Renal pelvis (tissue), 12 donors: ENCODE measurements at places on chromosomes 11 and 22.

- no peak for DNase-seq
Observed at GRCh38 chr11:1218256-1218787, 4.5 kb upstream of the MUC5B start.

DNA sequence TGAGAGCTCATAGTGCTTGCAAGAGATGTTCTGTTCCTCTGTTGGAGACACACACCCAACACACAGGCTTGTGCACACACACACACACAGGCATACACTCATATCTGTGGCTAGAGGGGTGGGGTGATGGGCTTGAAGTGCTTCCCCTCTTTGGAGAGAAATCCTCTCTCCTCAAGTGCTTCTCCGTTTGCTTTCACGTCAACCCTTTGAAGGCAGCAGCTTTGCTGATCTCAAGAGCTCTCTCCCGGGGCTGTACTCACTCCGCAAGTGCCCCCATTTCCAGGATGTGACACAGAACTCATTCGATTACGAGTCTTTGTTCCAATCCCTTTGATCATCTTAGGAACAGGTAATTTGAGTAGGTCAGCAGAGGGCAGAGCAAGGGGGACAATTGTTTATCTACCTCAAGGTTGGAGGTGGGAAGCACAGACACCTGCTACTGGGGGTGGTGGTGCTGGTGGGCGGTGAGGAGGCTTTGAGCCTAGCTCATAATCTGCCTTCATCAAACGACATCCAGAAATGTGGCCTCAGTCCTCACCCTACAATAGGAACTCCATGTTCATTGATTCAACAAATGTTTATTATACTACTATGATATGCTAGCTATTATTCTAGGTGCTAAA lies 529.8 kb upstream of the CADM1 start:
- DNase-seq, result no peak

- DNase-seq, result no peak
Observed at GRCh38 chr22:25420925-25421904, 143.3 kb upstream of the GRK3 start.

GRCh38 chr11:73314117-73314961 lies 6.3 kb downstream of the ARHGEF17 start:
- peak; percentile 91 for DNase-seq

DNA sequence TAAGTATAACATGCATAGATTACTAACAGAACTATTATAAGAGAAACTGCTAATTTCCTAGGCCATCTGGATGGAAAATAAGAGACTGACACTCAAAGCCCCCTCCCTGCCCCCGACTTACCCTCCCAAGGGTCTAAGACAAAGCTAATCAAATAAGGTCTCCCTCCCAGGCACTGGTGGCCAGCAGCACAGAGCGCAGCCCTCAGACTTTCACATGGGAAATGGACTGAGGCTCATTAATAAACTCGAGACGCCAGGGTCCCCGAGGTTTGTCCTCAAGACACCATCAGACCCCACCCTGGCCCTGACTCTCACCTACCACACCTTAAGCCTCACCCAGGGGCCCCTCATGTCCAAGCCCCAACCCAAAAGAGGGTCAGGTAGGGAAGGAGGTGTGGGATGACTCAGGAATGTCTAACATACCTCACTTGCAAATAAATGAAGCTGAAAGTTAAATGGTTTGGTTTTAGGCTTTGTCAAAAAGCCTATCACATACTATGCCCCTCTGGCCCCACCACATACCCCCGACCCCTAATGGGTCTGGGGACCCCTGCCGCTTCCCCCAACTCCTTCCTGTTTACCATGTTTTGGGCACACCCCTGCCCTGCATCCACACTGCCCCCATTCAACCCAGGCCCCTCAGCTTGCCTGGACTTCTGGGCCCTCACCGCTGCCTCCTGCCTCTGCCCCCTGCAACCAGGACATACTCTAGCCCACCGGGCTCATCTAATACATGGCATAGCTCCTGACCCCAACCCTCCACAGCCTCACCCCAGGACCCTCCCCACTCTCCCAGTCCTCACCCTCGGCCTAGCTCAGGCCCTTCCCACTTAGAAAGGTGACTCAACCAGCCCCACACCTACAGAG lies 11.4 kb downstream of the ARAP1 start:
- DNase-seq, result no peak

GRCh38 chr22:20393705-20394476 lies at the start of gene ZNF74:
ZNF74 (plus strand) TSS chr22:20394151; CDS start chr22:20394629, 478 bp downstream.
- DNase-seq, result peak; percentile 94

GRCh38 chr11:120605469-120605868 lies 93.9 kb downstream of the GRIK4 start:
- DNase-seq, result no peak

GRCh38 chr11:105202844-105203548 lies 63.4 kb upstream of the CARD18 start:
- DNase-seq, result no peak

DNA sequence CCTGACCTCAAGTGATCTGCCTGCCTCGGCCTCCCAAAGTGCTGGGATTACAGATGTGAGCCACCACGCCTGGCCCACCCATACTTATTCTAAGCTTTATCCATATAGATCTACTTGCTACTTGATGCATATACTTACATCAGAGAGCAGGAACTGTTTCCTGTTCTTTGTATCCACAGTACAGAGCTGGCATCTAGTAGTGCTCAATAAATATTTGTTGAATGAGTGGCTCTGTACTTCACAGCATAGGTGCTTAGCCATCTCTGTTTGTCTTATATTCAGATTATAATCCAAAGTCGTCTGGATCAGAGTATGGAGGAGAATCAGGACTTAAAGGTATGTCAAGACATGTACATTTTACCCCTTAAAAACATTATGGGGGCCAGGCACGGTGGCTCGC lies 38.6 kb upstream of the DLAT start:
- no peak for DNase-seq

DNA sequence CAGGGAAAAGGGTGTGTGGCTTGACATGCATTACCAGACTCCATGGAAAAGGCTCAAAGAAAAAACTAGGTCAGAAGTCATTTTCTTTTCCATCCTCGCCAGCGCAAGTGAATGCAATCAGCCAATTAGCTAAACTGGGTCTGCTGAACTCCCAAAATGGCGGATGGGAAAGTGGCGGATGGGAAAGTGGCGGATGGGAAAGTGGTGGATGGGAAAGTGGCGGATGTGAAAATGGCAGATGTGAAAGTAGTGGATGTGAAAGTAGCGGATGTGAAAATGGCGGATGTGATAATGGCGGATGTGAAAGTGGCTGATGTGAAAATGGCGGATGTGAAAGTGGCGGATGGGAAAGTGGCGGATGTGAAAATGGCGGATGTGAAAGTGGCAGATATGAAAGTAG lies 158.4 kb downstream of the CEP164 start:
- no peak for DNase-seq

- no peak for DNase-seq
Observed at GRCh38 chr22:50581950-50582492, 628 bp downstream of the CHKB start.

DNA sequence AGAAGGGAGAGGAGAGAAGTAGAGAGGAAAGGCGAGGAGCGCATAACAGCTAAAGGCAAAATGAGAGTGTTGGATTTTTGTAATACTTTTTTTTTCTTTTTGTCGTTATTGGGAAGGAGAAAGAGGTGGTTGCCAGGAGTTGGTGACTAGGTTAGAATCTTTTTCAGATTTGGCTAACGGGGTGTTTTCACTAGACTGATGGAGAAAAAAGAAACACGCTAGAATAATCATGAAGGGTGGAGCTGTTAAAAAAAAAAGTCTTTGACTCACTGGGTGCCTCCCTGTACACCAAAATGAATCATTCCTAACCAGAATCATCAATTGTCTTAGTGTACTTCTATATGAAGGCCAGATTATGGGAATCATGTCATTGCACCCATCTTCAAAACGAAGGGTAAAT lies 12.7 kb downstream of the BLID start:
- DNase-seq, result no peak

- no peak for DNase-seq
Observed at GRCh38 chr11:109140857-109141515, 281.0 kb upstream of the C11orf87 start.

DNA sequence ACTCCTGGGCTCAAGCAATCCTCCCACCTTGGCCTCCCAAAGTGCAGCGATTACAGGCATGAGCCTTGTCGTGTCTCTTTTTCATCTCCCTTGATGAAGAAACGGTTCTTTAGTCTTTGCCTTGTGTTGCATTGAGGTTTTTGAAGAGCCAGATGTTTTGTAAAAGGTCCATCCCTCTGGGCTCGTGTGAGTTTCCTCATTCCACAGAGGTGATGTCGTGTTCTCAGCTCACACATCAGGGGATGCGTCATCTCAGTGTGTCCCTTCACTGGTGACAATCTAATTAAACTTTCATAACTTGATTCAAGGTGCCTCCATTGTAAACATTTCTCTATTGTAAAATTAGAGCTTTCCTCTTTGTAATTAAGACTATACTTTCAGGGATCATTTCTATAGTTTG lies 29.7 kb upstream of the TEF start:
- DNase-seq, result no peak

DNA sequence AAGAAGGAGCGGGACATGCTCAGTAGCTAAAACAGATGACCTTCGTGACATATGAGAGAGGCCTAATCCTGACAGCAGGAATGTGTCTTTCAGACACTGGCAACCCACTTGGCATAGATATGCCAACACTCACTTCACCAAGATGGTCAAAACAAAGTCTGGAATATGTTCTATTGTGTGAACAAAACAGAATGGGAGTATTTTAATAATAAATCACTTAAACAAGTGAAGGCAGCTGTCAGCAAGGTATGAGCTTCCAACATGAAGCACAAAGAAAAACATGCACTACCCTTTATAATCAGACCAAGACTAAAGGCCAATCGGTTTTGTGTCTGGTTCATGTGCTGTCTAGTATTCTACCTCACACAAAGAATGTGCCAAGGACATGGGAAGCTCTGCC lies 23.1 kb downstream of the CCDC34 start:
- no peak for DNase-seq

- DNase-seq, result peak; percentile 98
Observed at GRCh38 chr11:108664730-108665525, at the start of gene DDX10. DDX10 (plus strand) TSS chr11:108665069; CDS start chr11:108665154, 85 bp downstream.

DNA sequence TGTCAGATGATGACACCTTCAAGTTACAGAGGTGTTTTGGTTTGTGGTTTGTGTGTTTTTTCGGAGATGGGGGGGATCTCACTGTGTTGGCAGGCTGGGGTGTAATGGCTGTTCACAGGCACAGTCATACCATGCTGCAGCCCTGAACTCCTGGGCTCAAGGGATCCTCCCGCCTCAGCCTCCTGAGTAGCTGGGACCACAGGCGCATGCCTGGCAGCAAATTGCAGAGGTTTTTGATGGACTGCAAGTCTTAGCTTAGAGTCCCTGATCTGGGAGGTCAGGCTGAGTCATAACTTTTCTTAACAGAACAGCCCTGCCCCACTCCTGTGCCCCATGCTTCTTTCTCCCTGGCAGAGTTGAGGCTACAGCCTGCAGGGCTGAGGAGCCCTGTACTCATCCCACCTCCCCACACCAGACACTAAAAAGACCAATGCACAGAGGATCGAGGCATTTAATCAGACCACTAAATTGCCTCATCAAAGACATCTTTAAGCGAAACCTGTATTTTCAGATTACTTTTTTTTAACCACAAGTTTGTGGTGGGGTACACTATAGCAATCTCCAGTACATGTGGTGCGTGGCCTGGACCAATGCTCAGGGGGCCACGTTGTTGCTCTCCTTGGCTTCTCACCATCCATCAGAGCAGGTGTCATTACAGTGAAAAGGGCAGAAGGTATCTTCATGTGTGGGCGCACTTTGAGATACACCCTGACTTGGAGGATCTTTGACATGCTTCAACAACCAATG lies 17.1 kb upstream of the ADORA2A start:
- no peak for DNase-seq

- DNase-seq, result no peak
Observed at GRCh38 chr11:69536406-69536805, 54.9 kb downstream of the LINC01488 start.

GRCh38 chr22:26367402-26368245 lies 61.4 kb upstream of the ASPHD2 start:
- DNase-seq, result peak; percentile 35

DNA sequence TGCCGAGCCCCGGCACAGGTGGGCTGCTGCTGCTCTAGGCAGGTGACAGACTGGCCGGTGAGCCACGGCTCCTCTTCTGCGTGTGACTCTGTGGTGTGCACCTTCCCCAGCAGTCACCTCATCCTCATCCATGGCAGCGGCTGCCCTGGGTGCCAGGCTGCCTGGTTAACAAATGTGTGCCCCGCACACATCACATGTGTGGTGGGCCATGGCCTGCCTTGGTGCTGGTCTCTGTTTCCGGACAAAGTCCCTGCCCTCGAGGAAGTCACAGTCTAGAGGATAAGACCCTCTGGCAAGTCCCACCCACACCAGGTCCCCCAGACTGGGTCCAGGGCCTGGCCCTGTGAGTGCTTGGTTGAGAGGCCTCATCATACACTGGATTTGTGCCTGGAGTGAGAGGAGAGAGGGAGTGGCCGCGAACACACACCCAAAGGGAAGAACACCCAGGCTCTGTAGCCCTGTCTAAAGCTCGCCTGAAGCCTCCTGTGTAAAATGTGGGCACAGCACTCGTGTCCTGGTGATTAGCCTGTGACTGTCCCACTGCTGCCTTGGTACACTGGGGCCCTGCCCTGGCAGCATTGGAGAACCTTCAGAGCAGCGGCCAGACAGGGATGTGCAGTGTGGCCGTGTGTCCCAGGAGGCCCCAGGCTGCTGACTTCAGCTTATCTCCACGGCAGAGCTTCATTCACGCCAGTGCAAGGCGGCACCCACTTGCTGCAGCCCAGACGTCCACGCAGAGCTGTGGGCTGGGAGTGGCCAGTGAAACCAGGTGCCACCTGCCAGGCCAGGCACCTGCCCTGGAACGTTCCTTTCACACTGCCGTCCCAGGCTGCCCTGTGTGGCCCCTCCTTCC lies 269.9 kb downstream of the TBC1D22A start:
- no peak for DNase-seq
